ENCODE measurements at places on chromosomes 12 and 14.

DNA sequence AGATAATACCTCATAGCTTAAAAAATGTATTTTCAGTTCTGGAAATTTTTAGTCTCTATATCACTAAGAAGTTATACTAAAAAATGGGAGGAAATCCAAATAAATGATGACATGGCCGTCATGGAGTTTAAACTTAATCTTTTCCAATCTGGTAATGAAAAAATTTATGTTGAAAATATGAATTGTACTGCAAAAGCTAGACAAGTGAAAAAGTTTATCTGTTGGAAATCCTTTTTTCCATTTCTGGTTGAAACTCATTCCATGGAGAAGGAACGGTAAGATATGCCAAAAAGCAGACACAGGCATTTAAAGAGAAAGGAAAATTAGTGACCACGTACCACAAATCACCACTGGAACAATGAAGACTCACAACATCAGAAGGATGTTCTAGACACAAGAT, 314.2 kb upstream of the PRICKLE1 start:
- DNase-seq: no peak

GRCh38 chr12:124006846-124007713, 34.1 kb downstream of the ZNF664 start:
- DNase-seq: no peak

DNA sequence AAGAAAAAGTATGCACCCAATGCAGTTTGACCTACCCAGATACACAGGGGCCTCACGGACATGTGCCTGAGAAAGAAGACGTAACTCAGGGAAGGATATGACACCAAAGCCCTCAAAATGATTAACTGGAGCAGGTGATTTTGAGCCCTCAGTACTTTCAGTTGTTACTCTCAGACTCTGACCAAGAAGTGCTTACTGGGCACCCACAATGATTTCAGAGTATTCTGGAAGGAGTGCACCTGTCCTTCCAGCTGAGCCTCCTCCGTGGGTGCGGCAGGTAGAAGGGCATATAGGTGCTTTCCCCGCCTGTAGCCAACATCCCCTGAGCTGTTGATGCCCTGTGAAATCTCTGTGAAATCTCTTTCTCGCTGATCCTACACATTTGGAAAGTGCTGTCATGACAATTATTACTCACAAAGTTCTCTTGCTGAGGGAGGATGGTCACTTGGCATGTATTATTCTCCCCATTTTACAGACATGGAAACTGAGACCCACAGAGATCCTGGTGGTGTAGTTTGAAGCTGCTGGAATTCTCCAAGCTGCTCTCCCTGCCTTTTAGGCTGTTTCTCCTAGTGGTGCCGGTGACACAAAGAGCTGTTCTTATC, 154.3 kb upstream of the CCND2 start:
- no peak for DNase-seq

DNA sequence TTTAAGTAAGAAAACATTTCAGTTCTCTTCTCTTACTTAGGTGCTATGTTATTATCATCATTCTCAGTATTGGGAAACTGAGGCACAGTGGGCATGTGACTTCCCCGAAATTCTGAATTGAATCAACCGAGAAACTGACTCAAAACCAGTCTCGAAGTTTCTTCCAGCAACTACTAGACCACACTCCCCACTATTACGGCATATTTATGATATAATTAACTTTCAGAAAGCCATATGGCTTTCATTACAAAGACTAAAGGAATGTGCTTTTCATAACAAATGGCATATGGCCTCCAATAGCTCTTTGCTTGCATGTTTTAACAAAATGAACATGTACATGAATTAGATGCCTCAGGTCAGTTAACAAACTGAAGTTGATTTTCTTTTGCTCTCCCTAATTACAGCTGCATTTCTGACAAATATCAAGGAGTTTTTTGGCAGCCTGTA, 182.9 kb upstream of the SLC38A2 start:
- DNase-seq: no peak

- no peak for DNase-seq
These were observed 3.7 kb downstream of the FBRSL1 start for GRCh38 chr12:132493482-132494178.

All from C1 segment of cervical spinal cord (tissue), 14 donors.